ENCODE measurements at places on chromosomes 6 and 20.

DNA sequence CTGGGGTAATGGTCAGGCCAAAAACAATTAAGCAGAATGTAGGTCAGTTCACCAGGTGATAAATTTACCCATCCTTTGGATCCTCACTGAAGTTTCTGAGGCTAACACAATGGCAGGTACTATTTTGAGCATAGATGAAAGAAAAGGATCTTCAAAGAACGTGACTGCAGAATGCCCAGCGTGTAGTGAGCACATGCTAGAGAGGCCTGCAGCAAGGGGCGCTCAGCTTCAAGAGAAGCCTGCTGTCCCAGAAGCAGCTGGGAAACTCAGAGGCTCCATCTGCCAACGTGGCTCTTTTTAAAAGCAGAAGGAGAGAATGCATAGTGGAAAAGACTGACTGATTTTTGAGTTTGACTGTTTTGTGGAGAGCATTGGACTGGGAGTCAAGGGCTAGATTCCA is 57.4 kb downstream of the CD83 start:
- DNase-seq, result no peak

GRCh38 chr6:3348821-3349220 is 90.1 kb downstream of the PSMG4 start:
- DNase-seq, result no peak

- DNase-seq, result no peak
Observed at GRCh38 chr6:69584536-69584912, 212.3 kb downstream of the LMBRD1 start.

GRCh38 chr20:21862956-21863355 is 157.5 kb downstream of the PAX1 start:
- DNase-seq, result no peak

- DNase-seq, result no peak
Observed at GRCh38 chr6:23478312-23478711, 647.7 kb upstream of the NRSN1 start.

GRCh38 chr6:44435500-44435899 is 48.0 kb downstream of the CDC5L start:
- DNase-seq, result no peak

All from KBM-7 (cell line).